NCI-H460 (cell line): ENCODE measurements at places on chromosomes 13 and 19. TPM values are rescaled to one million over a fixed set of nuclear protein-coding genes. Genes with fewer than 3 reads are reported as not detected.

DNA sequence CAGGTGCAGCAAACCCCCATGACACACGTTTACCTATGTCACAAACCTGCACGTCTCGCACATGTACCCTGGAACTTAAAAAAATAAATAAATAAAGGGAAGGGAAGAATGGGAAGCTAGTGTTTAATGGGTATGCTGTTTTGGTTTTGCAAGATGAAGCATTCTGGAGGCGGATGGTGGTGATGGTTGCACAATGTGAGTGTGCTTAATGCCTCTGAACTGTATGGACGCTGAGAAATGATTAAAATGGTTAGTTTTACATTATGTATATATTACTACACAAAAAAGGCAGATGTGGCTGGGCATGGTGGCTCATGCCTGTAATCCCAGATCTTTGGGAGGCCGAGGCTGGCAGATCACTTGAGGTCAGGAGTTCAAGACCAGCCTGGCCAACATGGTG is 17.8 kb downstream of the NFILZ start:
- no peak for DNase-seq

The LIM2 gene
- total RNA-seq, result not detected in 2 replicates

DNA sequence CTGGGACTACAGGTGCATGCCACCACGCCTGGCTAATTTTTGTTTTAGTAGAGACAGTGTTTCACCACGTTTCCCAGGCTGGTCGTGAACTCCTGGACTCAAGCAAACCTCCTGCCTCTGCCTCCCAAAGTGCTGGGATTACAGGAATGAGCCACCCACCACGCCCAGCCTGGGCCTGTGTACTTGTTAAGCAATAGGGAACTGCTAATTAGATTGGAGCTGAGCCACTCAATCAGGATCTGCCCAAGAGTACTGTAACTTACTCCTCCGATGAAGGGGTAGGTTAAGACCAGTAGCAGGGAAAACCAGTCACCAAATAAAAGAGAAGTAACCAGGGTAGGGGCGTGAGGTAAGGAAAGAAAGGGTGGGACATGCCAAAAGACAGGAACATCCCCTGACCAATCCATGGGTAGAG is 2.3 kb downstream of the DDX39A start:
- no peak for DNase-seq

The SLC25A42 gene
- 0.87 and 1.6 TPM in 2 replicates for total RNA-seq

DNA sequence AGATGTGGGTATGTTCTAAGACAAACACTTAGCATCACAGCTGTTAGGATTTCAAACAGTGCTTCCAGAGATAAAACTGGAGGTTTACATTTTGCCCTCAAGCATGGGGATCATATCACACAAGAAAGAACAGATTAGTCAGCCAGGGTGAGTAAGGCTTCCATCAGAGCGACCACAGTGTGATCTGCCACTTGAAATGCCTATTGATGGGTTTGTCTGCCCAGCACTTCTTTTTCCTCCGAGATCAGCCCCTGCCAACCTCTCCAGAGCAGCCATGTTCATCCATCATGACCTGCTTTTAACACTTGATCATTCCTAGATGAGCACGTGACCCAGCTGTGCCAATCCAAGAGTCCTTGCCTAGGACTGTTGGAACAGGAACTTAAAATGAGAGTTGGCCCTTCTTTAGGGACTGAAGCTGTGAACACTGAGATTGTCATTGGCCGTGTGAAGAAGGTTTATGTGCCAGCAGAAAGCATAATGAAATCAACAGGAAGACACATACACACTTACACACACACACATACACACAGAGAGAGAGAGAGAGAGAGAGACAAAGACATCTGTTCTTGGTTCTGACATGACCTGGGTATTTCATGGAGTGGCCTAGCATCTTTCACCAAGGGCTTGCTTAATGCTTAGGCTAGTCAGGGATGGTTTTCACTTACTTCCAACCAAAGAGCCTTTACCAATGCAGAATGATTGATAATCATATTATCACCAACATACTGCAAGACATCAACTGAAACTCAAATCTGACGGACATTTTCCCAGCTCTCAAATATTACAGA is 5.2 kb upstream of the CEBPG start:
- no peak for DNase-seq

DNA sequence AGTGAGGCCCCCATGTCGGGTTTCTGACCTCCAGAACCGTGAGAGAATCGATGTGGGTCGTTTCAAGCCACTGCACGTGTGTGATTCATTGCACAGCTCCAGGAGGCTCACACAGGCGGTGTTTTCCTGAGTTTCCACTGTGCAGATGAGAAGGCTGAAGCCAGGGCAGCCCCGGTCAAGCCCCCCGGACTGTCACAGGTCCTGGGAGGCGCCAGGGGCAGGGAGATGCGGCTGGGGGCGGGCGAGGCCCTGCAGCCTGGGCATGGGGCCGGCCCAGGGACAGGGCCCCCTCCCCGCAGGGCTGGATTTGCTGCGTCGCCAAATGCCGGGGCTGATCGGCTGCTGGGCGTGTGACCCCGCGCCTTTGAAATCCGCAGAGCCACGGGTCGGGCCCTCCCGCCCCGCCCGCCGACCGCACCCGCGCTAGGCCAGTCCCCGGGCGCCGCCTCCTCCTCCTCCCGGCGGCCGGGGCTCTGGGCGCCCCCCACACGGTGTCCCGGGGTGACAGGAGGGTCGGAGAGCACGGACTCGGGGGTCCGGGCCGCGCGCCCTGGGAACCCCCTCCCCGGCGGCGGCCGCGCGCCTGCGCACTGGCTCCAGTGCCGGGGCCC is 9.9 kb upstream of the MKNK2 start:
- peak; percentile 59 for DNase-seq

DNA sequence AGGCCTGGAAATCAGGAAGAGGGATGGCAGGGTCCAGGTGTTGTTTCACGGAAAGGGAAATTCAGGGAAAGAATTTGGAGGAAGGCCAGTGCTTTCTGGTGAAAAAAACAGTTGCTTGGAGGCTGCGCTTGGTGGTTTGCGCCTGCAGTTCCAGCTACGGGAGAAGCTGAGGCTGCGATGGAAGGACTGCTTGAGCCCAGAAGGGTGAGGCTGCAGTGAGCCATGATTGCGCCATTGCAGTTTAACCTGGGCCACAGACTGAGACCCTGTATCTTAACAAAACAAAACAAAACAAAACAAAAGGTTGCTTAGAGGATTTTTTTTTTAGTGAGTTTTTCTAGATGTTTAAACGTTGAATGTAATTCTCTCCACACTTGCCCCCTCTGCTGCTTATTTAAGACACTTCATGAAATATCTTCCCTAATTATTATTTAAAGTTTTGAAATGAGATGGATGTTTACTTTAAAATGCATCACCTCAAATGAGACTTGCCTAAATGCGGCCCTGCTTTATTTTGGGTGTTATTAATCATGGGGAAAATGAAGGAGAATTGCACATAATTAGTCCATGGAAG is 75.4 kb upstream of the TRPC4 start:
- no peak for DNase-seq
